ENCODE measurements at places on chromosomes 2 and 18.

DNA sequence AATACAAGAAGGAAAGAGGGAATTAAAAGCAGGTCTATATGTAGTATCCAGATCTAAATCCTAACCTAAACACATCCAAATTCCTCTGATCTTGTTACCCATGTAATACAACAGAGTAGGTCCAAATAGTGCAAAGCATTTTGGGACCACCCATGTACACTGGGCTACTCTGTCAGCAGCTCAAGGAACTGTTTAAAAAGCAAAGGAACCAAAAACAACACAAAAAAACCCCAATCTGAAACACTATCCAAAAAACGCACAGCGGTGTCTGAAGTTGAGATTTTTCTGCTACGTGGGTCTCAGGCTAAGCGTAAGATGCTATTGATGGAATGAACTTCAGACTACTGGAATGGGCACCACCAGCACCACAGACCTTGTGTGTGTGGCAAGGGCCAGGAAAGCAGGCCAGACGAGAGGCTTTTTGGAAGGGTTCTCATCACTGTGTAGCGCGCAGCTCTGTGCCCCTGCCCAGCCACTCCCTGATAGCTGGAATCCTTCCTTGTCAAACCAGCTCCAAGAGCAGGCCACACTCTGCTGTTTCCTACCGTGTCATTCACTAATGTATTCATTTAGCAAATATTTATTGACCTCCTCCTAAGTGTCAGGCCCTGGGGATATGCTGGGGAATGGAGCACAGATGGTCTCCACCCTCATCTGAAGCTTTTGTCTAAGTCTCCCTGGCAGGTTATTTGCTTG is 101.4 kb downstream of the COLEC12 start:
- no peak for DNase-seq

- DNase-seq = no peak
Observed at GRCh38 chr2:168528469-168528868, 72.4 kb downstream of the CERS6 start.

DNA sequence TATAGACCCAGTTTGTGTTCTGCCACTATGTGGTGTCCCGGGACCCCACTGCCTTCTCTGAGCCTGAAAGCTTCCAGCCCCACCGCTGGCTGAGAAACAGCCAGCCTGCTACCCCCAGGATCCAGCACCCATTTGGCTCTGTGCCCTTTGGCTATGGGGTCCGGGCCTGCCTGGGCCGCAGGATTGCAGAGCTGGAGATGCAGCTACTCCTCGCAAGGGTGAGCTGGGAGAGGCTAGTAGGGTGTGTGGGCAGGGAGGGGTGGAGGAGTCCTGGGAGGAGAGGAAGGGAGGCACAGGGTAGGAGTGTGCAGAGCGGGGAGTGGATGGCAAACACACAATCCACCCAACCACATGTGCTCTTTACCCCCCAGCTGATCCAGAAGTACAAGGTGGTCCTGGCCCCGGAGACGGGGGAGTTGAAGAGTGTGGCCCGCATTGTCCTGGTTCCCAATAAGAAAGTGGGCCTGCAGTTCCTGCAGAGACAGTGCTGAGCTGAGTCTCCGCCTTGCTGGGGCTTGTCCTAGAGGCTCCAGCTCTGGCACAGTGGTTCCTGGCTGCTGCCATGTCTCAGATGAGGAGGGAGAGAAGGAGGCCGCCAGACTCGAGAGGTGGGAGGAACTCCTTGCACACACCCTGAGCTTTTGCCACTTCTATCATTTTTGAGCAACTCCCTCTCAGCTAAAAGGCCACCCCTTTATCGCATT is 16.9 kb downstream of the PRKAG3 start:
- DNase-seq = no peak

- DNase-seq = peak; percentile 57
Observed at GRCh38 chr2:29233428-29233827, 118.2 kb downstream of the CLIP4 start.

GRCh38 chr2:241351640-241352031 is 4.4 kb upstream of the FARP2 start:
- DNase-seq = no peak

- no peak for DNase-seq
Observed at GRCh38 chr2:126448611-126449010, 207.3 kb upstream of the GYPC start.

GRCh38 chr18:25650201-25650941 is 298.4 kb upstream of the ZNF521 start:
- DNase-seq = no peak

- no peak for DNase-seq
Observed at GRCh38 chr2:235654103-235654813, 160.4 kb downstream of the AGAP1 start.

Measured in epithelial cell of prostate (primary cell).